ENCODE measurements at places on chromosomes 12 and 14.

- no peak for DNase-seq
These were observed 235.8 kb upstream of the TMTC1 start for GRCh38 chr12:30019366-30020140.

- DNase-seq, result no peak
These were observed 128.3 kb downstream of the AACS start for GRCh38 chr12:125193376-125194152.

DNA sequence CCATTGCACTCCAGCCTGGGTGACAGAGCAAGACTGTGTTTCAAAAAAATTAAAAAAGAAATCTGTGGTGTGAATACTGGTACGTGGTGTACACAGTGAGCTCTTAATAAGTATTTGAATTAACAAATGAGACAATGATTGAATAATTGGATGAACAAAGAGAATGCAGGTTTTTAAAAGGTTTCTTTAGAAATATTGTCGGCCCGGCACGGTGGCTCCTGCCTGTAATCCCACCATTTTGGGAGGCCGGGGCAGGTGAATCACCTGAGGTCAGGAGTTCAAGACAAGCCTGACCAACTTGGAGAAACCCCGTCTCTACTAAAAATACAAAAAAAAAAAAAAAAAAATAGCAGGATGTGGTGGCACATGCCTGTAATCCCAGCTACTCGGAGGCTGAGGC, 6.6 kb downstream of the HIF1A start:
- no peak for DNase-seq

GRCh38 chr12:62250671-62251608, 9.3 kb upstream of the USP15 start:
- DNase-seq, result no peak

- no peak for DNase-seq
These were observed 44.5 kb downstream of the LRRC9 start for GRCh38 chr14:59964251-59965007.

DNA sequence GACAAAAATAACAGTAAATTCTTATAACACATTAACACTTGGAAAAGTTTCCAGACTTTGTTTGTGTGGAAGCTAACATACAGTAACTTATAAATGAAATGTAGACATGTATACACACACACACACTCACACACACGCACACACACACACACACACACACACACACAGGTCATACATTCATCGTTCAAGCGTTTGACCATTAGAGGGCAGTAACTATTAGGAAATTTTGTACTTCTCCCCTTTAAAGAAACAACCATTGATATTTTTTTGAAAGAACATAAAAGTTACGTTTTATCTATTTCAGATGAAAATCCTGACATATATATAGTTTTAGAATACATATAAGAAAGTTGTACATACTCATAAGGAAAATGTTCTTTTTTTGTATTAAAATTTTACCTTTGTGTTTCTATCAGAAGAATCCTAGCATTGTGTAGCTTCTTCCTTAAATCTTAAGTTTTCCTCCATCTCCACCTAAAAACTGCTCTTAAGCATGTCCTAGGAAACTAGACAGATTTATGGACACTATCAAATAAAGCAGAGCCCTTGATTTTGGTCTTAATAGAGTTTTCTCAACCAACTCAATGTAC, 29.0 kb downstream of the PTPRQ start:
- DNase-seq, result no peak

- DNase-seq, result no peak
These were observed 3.4 kb downstream of the RTL1 start for GRCh38 chr14:100899884-100900771.

DNA sequence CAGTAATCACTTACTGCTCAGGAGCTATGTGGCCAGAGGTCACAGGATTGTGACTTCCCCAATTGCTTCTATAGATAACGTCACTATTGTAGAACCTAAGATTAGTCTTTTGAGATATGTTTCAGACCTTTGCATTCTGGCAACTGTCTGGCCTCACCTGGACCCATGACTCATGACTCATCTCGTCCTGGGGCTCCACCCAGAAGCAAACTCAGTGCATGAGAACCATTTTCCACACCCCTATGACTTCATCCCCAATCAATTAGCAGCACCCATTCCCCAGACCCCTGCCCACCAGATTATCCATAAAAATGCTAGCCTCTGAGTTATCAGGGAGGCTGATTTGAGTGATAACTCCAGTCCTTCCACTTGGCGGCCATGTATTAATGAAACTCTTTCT, 186.9 kb downstream of the EMP1 start:
- DNase-seq, result no peak

DNA sequence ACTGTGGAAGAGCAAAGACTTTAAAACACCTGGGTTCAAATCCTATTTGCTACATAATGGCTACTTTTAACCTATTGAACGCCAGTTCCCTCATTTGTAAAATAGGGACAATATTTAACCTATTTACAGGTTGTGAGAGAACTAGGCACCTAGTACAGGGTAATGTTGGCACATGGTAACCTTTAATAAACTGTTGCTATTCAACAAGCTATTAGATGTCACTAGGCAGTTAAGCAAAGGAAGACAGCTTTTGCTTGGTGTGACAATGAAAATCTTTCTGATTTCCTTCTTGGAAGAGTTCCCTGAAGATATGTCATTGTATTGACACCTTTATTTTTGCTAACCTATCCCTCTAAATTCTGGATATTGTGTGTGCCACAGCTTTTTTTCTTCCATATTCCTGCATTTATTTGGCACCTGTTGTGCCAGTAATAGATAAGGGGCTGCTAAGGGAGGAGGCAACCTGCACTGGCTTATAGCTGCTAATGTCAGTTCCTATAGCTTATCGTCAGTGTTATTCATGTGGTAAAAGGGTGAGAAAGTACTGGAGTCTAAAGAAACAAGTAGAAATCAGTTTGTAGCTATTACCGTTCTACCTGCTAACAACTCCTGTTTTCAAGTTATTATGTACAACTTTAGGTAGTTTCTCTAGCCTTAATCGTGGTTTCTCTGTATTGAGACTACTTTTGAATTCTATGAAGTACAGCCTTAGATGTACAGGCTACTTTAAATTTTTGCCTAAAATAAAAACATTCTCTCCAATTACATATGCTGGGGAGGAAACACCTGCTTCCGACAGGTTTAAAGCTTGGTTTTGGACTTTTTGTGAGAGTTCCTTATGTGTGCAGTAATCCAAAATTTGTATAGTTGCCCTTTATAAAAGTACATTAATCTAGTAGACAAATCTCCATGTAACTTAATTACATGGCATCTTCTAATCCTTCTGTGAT, 24.3 kb downstream of the HIF1A start:
- DNase-seq, result no peak

DNA sequence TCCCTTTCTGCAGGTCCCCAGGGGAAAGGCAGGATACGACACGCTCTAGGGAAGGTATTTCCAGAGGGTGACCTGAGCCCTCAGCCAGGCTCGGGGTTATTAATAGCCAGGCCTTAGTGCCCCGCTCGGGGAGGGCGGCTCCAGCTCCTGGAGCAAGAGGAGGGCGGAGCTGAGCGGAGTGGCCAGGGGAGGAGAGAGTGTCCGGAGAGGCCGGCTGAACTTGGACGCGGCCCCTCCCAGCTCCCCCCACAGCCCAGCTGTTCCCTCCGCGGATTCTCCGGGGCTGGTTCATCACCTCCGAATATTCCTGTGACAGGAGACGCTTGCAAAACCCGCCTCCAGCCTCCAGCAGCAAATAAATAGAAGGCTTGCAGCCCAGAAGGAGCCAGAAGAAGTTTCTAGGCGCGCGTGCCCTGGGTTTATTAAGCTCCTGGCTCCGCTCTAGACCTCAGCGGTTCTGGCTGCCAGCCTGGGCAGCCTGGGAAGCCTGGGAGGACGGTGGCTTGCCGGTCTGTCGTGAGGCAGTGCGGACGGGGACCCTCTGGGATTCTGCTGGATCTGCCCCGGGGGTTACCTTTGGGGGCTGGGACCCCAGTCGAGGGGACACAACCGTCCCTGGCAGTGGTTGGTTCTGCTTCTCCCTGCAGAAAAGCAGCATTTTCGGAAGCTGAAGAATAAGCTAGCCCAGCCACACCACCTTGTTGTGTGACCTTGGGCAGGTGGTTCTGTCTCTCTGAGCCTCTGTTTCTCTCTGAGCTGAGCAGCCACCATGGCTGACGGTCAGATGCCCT, at the start of gene HSPB8:
HSPB8 (plus strand) TSS at position 388 of the 791 bp plus-strand sequence; CDS start at position 770, 382 bp downstream.
- peak; percentile 62 for DNase-seq

GRCh38 chr12:11881835-11882234, 188.9 kb upstream of the BCL2L14 start:
- no peak for DNase-seq

- DNase-seq, result no peak
These were observed 716 bp upstream of the PTGDR start for GRCh38 chr14:52266782-52267181.

- no peak for DNase-seq
These were observed 130.0 kb downstream of the DPF3 start for GRCh38 chr14:72763892-72764291.

DNA sequence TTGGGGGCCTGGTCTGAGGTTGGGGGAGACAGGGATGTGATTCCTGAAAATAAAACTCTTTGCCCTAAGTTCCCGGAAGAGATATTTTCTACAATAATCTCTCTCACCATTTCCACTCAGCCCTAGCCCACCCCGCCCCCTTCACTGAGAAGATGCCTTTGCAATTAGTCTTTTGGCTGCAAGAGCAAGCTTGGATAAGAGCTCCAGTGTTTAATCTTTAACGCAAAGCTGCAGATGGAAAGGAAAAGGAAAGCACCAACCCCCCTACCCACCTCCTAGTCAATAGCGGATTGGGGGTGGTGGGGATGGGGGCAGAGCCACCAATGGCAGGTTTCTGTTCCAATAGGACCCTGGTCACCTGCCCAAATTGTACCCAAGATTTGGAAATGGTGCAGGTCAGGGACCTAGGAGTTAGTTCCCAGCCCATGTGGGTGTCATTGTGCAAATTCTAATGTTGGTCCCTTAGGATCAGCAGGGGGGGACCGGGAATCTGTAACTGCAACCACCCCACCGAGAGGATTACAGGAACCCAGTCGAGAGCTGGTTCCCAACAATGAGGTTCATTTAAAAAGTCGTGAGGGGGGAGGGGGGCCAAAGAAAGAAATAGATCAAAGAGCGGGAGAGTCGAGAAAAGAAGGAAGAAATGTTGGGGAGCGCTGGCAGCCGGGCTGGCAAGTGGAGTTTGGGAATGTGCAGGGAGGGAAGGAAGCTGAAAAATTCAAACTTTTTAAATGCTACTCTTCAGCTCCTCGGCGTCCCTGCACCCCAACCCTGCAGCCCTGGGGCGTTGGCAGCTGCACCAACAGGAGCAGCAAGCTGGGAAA, 1.6 kb downstream of the ZFP36L1 start:
- DNase-seq, result no peak

DNA sequence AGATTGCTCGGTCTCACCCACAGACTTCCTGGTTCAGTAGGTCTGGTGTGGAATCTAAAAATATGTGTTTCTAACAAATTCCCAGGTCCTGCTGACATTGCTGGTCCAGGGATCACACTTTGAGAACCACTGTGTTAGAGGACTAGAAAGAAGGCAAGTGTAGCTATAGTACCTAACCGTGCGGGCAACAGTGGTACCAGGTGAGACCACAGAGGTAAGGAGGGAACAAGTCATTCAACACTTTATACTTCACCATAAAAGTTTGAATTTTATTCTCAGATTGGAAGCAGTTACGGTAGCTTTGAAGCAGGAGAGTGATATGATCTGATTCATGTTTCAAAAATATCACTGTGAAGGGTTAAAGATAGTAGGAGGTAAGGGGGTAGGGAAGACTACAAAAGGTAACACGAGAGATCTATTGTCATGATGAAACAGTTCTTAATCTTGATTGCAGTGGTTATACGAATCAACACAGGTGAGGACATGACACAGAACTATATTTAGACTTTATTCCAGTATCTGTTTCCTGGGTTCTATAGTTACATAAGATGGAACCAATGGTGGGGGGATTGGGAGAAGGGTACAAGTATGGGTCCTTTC, 73.5 kb downstream of the CDK17 start:
- no peak for DNase-seq

DNA sequence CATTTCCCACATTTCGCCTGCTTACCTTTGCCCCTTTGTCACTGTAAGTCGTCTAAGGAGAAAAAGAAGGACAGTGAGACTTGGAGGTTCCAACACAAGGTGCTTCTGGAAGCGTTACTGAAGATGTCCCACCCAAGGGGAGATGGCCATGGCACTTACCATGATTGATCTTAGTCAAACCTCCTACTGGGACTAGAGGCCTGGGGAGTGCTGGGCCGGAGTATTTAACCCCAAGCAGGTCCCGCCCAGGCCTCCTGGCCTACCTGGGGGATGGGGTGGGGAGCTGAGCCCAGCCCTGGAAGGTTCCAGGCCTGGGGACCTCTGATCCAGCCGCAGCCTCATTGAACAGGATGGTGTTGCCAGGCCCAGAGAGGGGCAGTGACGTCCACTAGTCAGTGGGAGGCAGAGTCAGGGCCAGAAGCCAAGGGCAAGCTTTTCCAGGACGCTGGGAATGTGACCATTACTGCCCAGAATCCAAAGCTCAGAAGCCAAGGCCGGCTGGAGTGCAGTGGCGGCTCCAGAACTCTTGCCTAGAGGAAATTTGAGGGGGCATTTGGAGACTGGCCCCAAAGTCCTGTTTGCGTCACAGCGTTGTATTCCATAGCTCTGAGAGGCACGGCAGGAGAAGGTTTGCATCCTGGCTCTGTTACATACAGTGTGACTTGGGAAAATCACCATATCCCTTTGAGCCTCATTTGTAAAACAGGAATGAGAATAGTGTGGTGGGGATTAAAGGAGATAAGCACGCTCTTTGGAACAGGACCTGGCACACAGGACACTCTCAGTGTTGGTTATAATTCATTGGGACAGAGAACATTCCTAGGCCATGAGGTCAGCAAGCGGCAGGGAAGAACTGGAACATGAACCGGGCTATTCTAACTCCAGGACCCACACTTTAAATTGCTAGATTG, at the start of gene HPD:
HPD (minus strand) TSS at position 198 of the 911 bp plus-strand sequence; CDS start at position 162, 36 bp downstream.
- no peak for DNase-seq

- DNase-seq, result no peak
These were observed 780 bp upstream of the SLC41A2 start for GRCh38 chr12:104958805-104959334.

DNA sequence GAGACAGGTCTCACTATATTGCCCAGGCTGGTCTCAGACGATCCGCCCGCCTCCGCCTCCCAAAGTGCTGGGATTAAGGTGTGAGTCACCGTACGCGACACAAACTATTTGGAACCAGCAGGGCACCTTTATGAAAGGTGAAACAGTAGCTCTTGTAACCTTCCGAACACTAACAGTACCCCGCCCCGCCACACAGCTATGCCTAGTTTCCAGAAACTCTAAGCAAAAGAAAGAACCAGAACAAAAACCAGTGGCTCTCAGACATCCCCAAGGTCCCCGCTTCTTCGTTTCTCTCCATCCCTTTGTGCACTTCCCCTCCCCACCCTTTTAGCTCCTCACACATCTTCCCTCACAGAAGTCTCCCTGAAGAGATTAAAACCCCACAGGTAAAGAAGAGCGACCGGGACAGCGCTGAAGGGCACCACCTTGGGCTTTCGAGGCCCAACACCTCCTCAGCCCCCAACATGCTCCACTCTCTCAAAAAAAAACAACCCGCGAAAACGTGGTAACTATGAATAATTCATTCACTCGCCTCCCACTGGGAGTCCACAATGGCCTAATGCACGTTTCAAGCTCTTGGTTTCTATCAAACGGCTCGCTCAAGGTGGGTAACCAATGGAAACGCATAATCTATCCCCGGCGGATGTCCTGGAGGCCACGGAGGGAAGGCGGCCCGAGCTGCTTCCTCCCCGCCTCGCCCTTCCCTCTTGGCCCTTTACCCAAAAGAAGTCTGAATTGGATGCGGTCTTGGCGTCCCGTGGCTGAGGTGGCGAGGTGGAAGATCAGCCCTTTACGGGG, 877 bp downstream of the BAG5 start:
- no peak for DNase-seq

Data from posterior cingulate gyrus (tissue), 11 donors.